ENCODE measurements at places on chromosomes 13 and 19.

GRCh38 chr13:107339209-107339608 lies 771.3 kb upstream of the ARGLU1 start:
- no peak for DNase-seq

GRCh38 chr19:46426035-46426505 lies 2.7 kb downstream of the PNMA8C start:
- DNase-seq = peak; percentile 52

DNA sequence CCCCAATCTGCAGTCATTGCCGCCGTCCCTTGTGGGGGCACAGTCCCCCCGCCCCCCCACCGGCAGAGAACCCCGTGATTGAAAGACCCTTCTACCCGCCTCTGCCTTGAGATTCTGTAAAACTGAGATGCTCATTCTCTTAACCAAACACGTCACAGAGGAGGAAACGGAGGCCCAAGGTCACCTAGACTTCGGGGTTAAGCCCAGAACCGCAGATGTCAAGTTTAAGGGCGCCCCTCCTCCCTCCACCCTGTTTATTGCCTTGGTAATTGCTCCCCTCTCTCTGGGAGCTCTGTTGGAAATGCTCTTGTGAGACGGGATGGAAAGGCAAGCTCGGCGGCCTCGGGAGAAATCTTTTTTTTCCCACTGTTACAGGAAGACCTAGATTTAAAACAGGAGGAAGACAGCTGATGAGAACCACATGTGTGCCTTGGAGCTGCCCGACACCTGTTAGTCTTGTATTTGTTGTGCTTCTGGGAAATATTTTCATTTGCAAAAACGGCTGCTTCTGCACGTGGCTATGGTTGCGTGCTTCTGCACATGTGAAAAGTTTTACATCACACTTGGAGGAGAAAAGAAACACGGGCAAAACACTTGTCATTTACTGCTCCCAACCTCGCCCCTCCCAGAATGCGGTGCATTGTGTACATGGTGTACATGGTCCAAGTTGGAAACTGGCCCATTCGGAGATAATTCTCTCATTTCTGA lies 1.1 kb upstream of the MED26 start:
- no peak for DNase-seq

DNA sequence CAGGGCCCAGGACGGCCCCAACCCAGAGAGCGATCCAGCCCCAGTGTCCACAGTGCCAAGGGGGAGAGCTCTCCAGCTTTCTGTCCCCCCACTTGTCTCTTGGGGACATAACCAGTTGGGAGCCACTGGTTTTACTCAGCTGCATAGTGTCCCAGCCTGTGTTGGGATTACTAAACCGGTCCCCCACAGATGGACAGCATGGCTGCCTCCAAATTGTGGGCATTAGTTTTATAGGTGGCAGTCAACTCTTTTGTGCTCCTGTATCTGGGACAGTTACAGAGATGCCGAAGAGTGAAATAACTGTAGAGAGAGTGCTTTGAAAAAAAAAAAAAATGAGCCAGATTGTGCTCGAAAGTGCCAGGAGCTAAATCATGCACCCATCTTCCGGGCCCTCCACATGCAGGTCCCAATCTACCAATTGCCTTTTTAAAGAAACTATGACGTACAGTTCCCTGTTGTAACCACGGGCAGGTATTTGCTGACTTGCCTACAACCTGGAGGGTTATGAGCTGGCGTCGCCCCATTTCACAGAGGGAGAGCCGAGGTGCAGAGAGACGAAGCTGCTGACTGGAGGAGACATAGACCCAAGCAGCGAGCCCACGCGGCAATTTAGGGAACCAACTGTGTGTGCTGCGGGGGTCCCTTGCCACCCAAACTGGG lies 2.4 kb upstream of the NFIC start:
- DNase-seq = peak; percentile 47

DNA sequence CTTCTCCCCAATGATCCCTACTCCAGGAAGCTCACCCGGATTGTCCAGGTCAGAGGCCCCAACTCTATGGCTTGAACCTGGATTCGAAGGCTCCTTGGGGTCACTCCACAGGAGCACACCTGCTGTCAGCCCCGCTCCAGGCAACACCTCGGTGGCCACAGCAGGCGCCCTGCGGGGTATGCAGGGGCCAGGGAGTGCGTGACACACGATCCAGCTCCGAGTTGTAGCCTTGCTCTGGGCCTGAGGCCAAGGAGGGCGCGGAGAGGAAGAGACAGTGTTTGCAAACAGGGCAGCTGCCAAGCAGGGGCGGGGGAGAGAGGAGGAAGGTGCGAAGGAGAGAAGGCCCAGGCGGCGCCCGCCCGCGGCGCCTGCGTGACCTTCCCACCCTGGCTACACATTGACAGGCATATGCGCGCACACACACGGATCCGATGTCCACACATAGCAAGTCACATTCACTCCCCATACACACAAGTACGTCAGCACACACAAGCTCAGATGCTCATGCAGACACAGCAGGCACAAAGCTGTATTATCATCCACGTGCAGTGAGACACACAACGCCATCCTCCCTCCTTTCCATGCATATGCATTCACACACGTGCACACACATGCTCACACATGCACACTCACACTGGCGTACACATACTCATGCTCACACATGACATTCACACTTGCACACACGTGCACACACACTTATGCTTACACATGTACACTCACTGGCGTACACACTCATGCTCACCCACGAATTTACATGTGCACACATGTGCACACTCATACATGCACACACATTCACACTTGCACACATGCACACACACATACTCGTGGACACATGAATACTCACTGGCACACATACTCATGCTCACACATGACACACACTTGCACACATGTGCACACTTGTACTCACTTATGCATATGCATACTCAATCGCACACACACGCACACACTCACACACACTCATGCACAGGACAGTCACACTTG lies 10.4 kb downstream of the SBK2 start:
- DNase-seq = peak; percentile 75

- DNase-seq = no peak
Observed at GRCh38 chr13:19597523-19597922, 35.9 kb upstream of the MPHOSPH8 start.

GRCh38 chr19:46494146-46494940 lies 1.3 kb downstream of the PNMA8B start:
- peak; percentile 57 for DNase-seq

GRCh38 chr19:8638078-8638619 lies 7.7 kb downstream of the NFILZ start:
- no peak for DNase-seq

- no peak for DNase-seq
Observed at GRCh38 chr13:30053939-30054338, 203.5 kb upstream of the UBL3 start.

GRCh38 chr13:110173247-110173818 lies 133.6 kb downstream of the COL4A1 start:
- DNase-seq = no peak

GRCh38 chr19:32404213-32404932 lies 1.2 kb upstream of the DPY19L3 start:
- DNase-seq = peak; percentile 40

- peak; percentile 70 for DNase-seq
Observed at GRCh38 chr19:45564131-45564780, 20.3 kb downstream of the OPA3 start.

DNA sequence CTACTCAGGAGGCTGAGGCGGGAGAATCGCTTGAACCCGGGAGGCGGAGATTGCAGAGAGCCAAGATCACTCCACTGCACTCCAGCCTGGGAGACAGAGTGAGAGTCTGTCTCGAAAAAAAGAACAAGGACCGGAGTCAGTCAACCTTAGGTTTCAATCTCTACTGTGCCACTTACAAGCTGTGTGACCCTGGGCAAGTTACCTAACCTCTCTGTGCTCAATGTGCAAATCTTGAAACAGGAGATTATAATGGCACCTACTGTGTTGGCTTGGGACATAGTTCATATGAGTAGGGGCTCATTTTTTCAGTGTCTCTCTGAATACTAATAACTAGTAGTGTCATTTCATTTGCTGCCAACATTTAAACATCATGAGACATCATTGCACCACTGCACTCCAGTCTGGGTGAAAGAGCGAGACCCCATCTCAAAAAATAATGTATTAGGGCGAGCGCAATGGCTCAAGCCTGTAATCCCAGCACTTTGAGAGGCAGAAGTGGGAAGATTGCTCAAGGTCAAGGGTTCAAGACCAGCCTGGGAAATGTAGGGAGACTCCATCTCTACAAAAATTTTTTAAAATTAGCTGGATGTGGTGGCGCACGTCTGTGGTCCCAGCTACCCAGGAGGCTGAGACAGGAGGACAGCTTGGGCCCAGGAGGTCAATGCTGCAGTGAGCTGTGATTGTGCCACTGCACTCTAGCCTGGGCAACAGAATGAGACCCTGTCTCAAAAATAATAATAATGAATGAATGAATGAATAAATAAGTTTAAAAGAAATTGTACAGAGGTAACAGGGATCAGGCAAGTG lies 5.5 kb downstream of the C3 start:
- no peak for DNase-seq

DNA sequence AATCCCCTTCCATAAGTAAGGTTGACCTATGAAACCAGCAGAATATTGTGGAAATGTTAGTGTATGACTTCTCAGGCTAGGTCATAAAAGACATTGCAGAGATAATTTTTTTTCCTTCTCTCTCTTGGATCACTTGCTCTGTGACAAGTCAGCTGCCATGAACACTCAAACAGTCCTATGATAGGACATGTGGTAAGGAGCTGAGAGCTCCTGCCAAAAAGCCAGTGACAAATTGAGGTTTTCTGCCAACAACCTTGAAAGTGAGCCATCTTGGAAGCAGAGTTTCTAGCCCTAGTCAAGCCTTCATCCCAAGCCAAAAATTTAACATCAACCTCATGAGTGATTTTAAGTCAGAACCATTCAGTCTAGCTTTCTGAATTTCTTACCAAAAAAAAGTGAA lies 270.9 kb upstream of the NBEA start:
- no peak for DNase-seq

DNA sequence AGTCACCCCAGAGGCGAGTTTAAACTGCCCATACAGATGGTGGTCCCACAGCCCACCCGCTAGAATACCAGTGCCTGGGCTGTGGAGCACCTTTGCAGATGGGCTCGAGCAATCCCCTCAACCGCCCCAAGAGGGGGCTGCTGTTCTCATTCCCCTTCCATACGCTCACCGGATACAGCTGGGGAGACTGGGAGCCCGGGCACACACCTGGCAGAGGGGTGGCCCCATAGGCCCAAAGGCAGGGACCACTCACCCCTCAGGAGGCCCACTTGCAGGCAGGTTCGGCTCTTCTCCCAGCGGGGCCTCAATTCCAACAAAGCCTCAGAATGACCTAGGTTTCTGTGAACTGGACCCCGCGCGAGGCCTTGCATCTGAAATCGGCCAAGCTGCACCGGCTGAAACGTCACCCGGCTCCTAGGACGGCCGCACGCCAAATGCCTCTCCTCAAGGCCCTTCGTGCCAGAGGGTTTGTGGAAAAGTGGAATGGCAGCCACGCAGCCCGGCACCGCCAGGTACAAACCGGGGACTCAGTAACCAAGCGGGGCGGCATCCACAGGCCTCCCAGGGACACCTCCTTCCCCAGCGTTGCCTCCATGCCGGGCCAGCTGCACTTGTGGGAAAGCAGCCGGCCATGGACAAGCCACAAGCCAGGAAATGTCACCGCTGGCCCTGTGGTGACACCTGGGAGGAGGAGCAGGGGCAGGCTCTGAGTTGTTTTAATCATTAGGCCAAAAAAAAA lies 18.7 kb downstream of the MLLT1 start:
- DNase-seq = peak; percentile 94

GRCh38 chr13:48506092-48506701 lies 26.7 kb downstream of the RCBTB2 start:
- no peak for DNase-seq

- peak; percentile 89 for DNase-seq
Observed at GRCh38 chr13:26253787-26254582, at the start of gene CDK8. Gene CDK8, plus strand, starts transcription at chr13:26254129. Its CDS starts 513 bp downstream, at chr13:26254642.

DNA sequence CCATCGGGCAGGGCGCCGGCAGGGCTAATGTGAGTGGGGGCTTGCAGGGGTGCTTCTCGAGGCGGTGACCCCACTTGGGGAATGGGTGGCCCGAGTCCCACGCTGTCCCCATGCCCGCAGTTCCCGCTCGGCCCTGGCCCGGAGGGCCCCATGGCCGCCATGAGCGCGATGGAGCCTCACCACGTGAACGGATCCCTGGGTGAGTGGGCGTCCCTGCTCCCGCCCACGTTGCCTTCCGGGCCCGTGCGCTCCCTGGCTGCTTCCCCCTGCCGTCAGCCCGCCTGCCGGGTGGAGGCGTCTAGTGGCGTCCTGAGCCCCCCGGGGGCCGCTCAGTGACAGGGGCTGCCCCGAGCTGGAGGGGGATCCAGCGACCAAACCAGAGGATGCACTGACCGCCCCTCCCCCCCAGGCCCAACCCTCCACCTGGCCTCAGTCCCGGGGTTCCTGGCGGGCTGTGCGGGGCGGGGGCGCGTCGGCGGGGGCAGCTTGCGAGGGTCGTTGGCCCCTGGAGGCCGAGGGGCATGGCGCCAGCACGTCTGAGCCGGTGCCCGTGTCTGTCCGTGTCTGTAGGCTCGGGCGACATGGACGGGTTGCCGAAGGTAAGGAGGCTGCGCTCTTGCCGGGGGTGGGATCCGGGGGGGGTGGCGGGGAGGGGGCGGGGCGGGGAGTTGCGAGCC lies 4.8 kb downstream of the ISYNA1 start:
- peak; percentile 89 for DNase-seq

DNA sequence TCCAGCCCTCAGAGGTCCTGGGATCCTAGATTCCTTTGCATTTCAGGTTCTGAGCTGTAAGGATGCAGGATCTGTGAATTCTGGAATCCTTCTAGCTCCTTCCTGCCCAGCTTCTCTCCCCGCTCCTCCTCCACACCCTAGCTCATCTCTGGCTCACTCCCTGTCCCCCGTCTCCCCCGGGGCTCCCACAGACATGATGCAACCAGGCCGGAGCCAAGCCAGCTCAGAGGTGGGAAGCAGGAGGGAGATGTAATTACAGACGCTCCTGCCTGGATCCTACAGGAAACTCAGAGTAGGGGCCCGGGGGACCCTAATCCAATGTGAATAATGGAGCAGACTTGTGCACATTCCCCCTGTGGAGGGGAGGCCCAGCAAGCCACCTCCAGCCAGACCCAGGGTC lies 4.5 kb downstream of the GNG8 start:
- no peak for DNase-seq

DNA sequence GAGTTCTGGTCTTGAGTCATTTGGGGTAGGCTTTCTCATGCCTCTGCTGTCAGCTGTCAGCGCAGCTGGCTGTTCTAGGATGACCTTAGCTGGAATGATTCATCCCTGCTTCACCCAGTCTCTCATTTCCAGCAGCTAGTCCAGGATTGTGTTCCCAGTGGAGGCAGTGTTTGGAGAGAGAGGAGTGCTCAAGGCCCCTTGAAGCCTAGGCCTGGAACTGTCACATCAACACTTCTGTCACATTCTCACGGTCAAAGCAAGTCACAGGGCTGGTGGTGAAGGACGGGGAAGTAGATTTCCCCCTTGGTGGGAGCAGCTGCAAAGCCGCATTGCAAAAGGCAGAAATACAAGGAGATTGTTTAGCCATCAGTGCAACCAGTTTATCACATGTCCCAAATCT lies 15.2 kb downstream of the TPT1 start:
- DNase-seq = no peak

DNA sequence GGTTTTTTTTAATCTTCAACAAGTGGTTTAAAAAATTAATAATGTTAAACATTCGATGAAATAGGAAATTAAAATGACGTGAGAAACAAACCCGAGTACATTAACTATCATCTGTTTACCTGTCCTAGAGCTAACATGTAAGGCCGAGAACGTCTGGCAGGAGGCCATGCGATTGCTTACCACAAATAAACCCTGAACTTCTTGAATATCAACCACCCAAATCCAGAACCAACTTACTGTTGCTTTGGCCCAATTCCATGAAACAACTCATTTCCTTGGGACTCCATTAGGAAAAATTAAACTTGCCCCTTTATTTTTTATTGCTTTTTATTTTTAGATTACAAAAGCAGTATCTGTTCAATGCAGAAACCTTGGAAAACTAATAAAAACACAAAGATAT lies 228.9 kb upstream of the IRS2 start:
- DNase-seq = no peak

- no peak for DNase-seq
Observed at GRCh38 chr13:75647126-75647784, 11.1 kb downstream of the LMO7 start.
